ENCODE measurements at places on chromosomes 1 and 21.
A peak's percentile ranks its signal among the peaks of the same experiment; 100 is the strongest.

- no peak for DNase-seq
These were observed 737.2 kb upstream of the CHRM3 start for GRCh38 chr1:238649200-238649599.

- DNase-seq = no peak
These were observed 25.0 kb downstream of the TTC39A start for GRCh38 chr1:51305371-51305823.

DNA sequence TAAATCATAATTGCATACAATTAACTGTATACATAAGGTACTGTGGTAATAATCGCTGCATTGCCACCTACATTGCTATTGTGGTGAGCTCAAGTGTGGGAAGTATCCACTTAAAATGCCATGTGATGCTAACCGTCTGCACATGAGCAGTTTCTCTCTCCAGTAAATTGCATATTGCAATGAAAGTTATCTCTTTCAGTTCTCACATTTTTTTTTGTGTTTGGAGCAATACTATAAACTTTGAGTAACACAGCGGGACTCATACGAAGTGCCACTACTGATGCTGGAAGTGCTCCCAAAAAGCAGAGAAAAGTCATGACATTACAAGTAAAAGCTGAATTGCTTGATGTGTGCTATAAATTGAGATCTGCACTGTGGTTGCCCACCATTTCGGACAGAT is 38.5 kb downstream of the DISC1 start:
- DNase-seq = no peak

GRCh38 chr1:175173531-175173930 is 19.0 kb downstream of the KIAA0040 start:
- DNase-seq = no peak

- DNase-seq = no peak
These were observed 45.7 kb downstream of the RNF11 start for GRCh38 chr1:51281807-51282206.

GRCh38 chr1:206556047-206556749 is 48.9 kb downstream of the RASSF5 start:
- no peak for DNase-seq

DNA sequence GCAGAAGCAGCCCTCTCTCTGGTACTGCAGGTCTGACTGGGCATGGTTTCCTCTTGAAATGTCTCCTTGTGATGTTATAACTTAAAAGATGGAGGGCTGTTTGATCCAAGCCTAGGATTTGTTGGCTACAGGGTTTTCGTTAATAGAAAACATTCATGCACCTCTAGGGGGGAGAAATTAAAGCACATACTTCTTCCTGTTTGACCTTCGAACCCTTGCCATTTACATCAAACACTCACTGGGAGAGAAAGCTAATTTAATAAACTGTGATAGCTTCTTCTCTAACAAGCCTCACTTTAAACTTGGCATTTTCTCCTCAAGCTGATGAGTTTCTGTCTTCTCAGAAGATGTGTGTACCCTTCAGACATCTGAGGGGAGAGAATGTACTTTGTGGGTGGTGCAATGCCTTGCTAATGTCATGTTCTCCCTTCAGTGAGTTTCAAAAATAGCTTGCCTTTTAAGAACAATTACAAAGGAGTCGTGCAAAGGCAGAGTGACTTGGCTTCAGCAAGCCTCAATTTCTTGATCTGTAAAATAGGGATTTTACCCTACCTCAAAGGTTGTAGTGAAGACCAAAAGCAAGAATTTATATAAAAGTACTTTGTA is 20.4 kb downstream of the CACHD1 start:
- DNase-seq = no peak

- DNase-seq = no peak
These were observed 21.0 kb upstream of the EPS8L3 start for GRCh38 chr1:109784551-109785252.

- no peak for DNase-seq
These were observed 41.3 kb downstream of the PGM1 start for GRCh38 chr1:63634471-63634870.

DNA sequence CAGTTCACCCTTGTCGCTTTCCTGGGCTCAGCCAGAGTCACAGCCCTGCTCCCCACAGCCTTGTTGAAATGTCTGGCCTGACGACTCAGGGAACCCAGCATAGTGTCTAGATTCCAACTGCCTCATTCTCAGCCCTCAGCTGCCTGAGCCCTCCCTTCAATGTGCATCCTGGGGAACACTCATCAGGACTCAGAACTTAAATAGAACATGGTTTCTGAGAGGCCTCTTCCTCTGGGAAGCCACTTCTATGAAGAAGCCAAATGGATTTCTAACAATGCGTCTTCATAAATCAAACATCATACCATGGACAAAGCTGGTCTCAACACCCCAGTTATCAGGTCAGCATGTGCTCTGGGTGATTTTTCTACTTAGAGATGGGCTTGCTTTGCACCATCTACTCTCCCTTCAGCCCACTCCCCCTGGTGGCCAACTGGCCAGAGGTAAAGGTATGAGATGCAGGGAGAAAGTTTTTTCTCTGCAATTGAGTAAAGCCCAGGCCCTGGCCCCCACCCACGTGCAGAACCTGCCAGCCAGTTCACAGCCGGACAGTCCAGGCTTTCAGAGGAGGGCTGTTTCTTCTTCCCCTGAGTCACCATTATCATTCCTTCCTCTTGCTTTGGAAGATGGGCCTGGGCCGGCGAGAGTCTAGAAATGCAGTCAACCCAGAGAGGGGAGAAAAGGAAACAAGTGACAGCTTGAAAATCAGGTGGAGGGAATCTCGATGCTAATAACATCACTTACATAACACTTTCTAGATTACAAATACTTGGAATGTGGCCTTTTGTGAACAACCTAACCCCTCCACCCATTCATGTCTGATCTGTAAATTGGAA is 32.1 kb downstream of the CD244 start:
- DNase-seq = peak; percentile 45

DNA sequence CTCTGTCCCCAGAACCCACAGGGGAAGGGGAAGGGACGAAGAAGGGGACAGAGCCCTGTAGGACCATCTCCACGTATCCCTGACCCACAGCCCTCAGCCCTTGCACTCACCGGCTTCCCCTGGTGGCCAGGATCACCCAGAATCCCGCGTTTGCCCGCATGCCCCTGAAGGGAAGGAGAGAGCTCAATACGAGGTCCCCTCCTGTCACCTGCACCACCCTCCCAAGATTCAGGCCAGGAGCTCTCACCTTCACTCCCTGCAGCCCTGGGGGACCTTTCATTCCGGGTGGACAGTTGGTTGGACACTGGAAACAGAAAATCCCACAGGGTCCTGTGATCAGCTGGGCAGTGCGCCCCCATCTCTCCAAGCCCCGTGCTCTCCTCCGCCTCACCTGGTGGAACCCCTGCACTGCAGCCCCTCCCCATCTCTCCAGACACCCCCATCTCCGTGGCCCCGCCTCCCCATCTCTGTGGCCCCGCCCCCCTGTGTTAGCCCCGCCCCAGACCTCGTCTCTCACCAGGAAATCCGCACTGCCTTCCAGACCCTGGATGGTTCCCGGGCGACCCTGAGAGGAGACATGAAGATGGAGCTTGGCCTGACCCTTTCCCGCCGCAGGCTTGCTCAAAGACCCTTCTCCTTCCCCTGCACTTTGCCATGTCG is 6.0 kb downstream of the COL9A2 start:
- DNase-seq = no peak

DNA sequence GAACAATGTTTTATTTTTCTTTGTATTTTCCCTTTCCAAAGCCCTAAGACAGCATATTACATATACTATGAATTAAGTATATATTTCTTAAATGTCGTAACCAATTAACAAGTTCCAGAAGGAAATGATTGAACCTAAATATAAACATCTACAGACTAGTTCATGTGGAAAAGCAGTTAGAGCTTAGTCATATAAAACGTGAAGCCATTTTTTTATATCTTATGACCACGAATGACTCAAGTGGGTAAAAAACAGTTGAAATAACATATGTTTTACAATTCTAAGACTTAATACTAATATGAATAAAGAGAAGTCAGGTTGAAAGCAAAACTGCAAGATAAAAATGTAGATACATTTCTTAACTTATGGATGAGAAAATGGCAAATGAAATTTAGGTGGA is 307.3 kb downstream of the BRINP3 start:
- DNase-seq = no peak

- no peak for DNase-seq
These were observed 6.7 kb downstream of the LRRC38 start for GRCh38 chr1:13507075-13507474.

- no peak for DNase-seq
These were observed 318.9 kb downstream of the LMO4 start for GRCh38 chr1:87647430-87648177.

- DNase-seq = no peak
These were observed 223.2 kb downstream of the FOXD2 start for GRCh38 chr1:47661040-47661439.

GRCh38 chr1:38860454-38860795 is 853 bp upstream of the RRAGC start:
- no peak for DNase-seq

- DNase-seq = no peak
These were observed 18.0 kb upstream of the KPRP start for GRCh38 chr1:152739841-152740240.

GRCh38 chr1:31618916-31619846 is 1.7 kb downstream of the HCRTR1 start:
- DNase-seq = no peak

GRCh38 chr1:222090103-222090502 is 348.2 kb upstream of the DUSP10 start:
- no peak for DNase-seq

- DNase-seq = no peak
These were observed 19.2 kb upstream of the PTTG1IP start for GRCh38 chr21:44892536-44893277.

GRCh38 chr1:66439031-66439740 is 94.8 kb upstream of the SGIP1 start:
- no peak for DNase-seq

DNA sequence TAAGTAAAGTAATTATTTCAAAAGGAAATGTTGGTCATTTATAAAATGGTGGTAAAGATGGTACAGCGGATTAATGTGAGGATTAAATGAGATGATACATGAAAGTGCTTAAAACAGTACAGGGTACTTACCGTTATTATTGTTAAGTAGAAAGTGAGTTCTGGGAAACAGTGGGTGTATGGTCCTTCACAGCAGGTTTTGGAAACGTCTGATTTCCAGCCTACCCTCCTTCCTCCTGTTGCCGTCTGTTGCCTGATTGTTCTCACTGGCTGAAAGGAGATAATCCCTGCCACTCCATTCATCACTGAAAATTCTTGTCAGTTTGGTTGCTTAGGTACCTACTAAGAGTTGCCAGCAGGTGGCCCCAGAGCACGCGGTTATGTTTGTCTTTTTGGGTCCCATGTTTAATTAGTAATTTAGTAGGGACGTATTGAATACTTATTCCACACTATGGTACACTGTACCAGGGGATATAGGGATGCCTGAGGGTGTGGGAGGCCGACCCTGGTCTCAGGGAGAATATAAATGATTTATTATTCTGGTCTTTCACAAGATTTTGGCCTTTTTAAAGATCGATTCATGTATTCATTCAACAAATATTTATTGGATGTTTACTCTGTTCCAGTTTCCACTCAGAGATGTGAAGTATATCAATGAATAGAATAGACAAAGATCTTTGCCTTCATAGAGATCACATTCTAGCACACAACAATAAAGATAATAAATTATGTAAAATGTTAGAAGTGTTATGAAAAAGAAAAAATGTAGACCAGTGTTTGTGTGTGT is 30.8 kb upstream of the RPTN start:
- DNase-seq = no peak

DNA sequence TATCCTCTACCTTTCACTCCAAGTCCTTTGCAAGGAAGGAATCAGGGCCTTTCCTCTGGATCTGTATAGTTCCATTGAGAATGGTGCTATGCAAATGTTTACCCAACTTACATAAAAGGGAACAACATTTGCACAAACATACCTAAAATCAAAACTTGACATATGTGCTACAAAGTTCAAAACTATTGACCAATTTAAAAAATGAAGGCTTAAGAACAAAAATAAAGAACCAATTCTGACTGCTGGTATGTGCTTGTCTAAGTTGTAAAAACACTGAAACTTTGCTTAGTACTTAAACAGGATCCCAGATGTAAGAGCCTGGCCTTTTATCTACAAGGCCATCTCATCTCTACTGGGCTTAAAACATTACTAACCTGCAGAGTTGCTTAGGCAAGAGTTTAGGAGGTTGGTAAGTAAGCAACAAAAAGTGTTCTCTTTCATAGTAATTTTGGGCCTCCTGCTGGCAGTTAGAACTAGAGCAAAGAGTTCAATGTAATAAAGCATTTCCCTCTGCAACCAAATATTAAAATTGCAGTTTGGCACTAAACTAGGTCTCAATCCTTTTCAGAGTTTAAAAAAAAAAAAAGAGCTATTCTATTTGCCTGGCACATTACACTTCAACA is 2.0 kb downstream of the SCMH1 start:
- DNase-seq = no peak

- DNase-seq = no peak
These were observed 26.3 kb downstream of the SERINC2 start for GRCh38 chr1:31439276-31439675.

- no peak for DNase-seq
These were observed 302.8 kb downstream of the MATN1 start for GRCh38 chr1:30420519-30421050.

GRCh38 chr1:214205053-214205452 is 75.9 kb upstream of the SMYD2 start:
- DNase-seq = no peak

DNA sequence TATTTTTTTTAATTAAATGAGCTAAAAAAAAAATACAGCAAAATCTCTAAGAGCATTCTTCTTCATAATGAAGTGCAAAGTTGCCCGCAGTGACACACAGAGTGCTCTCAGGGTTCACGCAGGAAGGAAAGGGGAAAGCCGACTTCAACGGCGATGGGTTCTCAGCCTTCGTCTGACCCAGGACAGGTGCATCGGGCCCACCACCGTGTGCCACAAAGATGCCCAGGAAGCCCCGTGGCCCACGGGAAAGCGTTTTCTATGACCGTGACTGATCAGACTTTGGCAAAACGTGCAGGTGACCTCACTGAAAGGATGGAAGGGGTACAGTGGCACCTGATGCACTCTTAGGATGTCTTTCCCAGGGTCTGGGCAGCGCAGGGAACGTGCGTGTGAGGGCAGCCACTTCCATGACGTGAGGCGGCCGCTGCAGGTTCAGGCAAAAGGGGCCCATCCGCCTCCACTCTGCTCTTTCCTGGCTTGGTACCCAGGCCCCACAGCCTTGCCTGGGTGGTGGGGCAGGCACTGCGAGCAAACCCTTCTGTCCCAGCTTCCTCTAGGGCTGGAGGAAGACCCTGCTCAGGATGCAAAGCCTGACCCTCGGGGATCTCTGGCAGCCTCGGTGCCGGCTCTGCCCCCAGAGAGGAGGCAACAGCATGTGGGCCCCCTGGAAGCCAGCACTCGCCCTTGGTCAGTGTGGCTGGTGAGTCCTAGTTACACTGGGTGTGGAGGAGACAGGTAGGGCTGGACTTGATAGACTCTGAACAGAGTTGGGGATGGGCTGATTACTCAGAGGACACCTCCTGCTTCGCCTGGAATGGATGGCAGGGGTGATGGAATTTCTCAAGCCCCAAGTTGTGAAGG is 8.3 kb downstream of the LRRC47 start:
- no peak for DNase-seq

GRCh38 chr1:226443439-226443838 is 35.5 kb upstream of the PARP1 start:
- no peak for DNase-seq

Measured in activated CD8-positive, alpha-beta memory T cell treated with anti-CD3 and anti-CD28 coated beads for 1 hour (primary cell).